Stimulated activated CD4-positive, alpha-beta T cell treated with anti-CD3 and anti-CD28 coated beads, Interleukin-12 subunit alpha, Interleukin-12 subunit beta, amount 100 ng/mL, for 48 hours (primary cell): ENCODE measurements at places on chromosomes 2 and 18.

GRCh38 chr2:30412684-30413570 lies 34.1 kb upstream of the LCLAT1 start:
- no peak for DNase-seq

- no peak for DNase-seq
These were observed 14.5 kb downstream of the SLC40A1 start for GRCh38 chr2:189566046-189566445.

DNA sequence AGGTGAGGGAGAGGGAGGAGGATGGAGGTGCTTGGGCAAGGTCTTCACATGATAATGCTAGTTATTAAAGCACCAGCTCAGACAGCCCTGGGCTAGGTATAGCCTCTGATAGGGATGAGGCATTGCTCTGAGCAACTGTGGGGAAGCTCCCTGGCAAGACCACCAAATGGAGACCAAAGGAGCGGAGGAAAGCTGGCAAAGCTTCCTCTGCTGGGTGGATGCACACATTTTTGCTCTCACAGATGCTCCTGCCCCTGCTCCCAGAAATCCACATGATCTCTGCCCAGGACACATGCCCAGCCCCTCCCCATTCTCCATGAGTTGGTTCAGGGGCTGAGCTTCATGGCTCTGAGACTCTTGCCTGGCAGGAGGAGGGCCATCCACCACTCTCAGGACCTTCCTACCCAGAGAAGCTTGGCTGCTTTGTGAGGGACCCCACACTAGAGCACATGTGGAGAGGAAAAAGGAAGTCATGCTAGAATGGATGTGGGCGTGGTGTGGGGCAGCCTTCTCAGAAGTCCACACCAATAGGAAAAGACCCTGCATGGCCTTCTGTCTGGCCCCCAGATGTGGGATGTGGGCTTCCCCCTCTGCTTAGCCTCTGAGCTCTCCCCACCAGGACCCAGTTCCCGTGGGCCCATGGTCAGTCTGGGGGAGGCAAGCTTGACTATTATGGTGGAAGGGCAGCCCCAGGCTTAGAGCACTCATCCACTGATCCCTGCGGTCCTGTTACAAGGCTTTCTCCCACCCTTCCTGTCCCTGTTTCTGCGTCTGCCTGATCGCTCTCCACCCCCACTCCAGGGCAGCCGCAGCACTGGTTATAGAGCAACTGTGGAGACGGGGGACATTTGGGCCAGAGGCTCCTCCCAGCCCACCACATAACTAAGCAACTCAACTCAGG lies 10.5 kb upstream of the CYP26B1 start:
- DNase-seq: no peak

DNA sequence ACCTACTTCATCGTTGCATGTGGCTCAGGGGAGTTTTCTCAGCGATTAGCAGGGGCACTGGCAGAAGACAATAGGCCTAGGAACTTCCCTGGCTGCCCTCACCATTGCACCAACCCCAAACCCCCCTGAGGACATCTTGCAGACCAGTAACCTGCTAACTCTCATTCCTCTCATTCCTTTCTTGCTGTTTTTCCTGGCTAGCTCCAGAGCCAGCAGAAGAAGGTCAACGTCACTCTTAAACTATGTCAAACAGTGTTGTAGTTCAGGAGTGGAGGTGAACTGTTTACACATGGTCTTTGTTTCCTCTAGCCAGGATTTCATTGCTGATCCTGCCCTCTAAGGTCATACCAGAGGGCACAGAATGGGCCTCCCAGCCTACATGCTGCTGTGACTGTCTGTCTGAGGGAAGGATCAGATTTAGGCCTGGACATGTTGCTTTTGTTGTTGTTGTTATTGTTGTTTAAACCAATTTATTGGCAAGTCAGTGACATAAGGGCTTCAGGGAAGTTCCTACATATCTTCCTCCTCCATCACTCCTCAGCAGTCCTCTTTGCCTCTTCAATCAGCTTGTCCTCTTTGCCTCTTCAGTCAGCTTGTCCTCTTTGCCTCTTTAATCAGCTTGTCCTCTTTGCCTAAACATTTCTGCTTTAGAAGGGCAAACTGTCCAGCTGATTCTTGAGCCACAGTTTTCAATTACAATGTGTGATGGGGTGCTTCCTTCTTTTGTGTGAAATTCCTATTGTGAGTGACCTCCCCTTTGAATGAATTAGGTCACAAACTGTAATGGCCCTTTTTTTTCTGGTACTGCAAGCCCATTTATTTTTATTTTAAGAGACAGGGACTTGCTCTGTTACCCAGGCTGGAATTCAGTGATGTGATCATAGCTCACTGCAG lies 471.9 kb upstream of the TNP1 start:
- no peak for DNase-seq

- DNase-seq: no peak
These were observed 36.4 kb downstream of the SCN1A start for GRCh38 chr2:166091439-166091838.
